ENCODE measurements at places on chromosomes 13 and 19.

GRCh38 chr13:40370661-40371060 lies 295.8 kb downstream of the FOXO1 start:
- DNase-seq = no peak
- H3K27me3 ChIP-seq = no peaks in the 10 kb centered on the region
- H3K27ac ChIP-seq = peak overlapping the region; percentile 24

GRCh38 chr13:113446488-113446854 lies 6.8 kb downstream of the ADPRHL1 start:
- no peak for DNase-seq
- H3K36me3 ChIP-seq = no peaks in the 10 kb centered on the region
- no peaks in the 10 kb centered on the region for H3K4me1 ChIP-seq

GRCh38 chr19:42563352-42564210 lies 31.1 kb downstream of the CEACAM8 start:
- H3K36me3 ChIP-seq = no peaks in the 10 kb centered on the region
- H3K27ac ChIP-seq = no peak overlapping the region
- no peak overlapping the region for H3K4me3 ChIP-seq
- H3K4me1 ChIP-seq = peaks cover 5% of the 10 kb centered on the region
- peaks cover 48% of the 10 kb centered on the region for H3K27me3 ChIP-seq

DNA sequence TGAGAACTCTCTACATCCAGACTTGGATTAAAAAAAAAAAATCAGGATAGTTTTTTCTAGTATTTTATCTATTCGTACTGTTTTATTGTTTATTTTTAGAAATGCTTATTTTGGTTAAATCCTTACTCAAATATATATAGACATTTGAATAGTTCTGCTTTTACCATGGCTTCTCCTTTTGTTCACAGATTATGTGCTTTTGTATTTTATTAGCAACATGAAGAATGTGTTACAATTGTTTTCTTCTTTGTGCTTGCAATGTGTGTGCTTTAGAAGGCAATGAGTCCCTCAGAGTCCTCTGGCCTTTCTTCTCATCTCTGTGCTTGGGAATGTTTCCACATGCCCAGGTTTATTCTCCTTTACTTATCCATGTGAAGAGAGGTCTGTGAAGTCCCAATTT lies 324.0 kb downstream of the KCNRG start:
- no peaks in the 10 kb centered on the region for H3K27me3 ChIP-seq
- no peaks in the 10 kb centered on the region for H3K36me3 ChIP-seq
- H3K4me3 ChIP-seq = no peak overlapping the region
- DNase-seq = no peak

DNA sequence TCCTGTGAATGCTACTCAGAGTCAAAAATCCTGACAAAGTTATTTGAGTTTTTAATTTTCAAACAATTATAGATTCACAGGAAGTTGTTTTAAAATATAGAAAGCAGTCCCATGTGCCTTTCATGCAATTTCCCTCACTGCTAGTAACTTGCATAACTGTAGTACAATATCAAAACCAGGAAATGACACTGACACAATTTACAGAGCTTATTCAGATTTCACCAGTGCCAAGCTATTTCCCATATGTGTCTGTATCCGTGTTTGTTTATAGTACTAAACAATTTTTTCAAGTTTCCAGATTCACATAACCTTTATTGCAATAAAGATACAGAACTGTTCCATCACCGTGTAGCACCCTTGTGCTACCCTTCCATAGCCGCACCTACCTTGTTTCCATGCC lies 934.6 kb downstream of the PCDH17 start:
- DNase-seq = no peak
- H3K36me3 ChIP-seq = peaks cover 2% of the 10 kb centered on the region
- no peaks in the 10 kb centered on the region for H3K4me1 ChIP-seq

DNA sequence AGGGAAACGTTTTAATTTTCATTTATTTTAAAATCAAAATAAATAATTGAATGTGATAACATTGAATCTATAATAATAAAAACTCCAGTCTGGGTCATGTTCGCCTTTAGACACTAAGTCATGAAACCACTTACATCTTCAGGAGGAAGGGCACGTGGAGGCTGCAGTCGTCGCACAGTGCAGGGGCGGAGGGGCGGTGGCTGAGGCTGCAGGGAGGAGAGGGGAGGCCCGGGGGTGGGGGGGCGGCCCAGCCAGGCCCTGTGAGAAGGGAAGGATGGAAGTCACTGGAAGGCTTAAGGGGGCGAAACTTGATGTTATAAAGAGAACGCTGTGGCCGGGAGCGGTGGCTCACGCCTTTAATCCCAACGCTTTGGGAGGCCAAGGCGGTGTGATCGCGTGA lies 14.9 kb upstream of the LATS2 start:
- no peak overlapping the region for H3K27ac ChIP-seq
- DNase-seq = no peak
- peaks cover 17% of the 10 kb centered on the region for H3K4me1 ChIP-seq
- H3K4me3 ChIP-seq = peak overlapping the region; percentile 20
- peaks cover 3% of the 10 kb centered on the region for H3K36me3 ChIP-seq

DNA sequence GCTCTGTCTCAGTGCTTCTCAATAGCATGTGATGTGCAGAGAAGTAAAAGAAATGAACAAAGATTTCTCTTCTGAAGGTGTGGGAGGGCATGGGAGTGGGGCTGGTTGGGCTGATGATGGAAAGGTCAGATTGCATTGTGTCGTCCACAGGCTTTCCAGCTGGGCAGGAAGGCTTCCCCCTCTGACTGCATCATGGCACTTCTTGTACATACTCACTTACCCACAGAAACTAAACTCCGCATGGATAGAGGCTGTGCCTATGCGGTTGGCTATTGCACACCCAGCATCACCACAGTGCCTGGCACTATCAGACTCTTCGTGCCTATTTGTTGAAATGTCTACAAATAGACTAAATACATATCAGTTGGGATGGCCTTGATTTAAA lies 24.4 kb upstream of the TNFSF11 start:
- H3K27me3 ChIP-seq = peaks cover 18% of the 10 kb centered on the region
- DNase-seq = no peak
- no peaks in the 10 kb centered on the region for H3K36me3 ChIP-seq
- no peaks in the 10 kb centered on the region for H3K4me1 ChIP-seq
- no peak overlapping the region for H3K4me3 ChIP-seq

Measured in central memory CD8-positive, alpha-beta T cell (primary cell).